ENCODE measurements at places on chromosomes 1 and 21.

- DNase-seq: no peak
Observed at GRCh38 chr1:191643060-191643459, 515.2 kb upstream of the RGS18 start.

GRCh38 chr1:2303016-2303775 lies 75.1 kb downstream of the SKI start:
- no peak for DNase-seq

DNA sequence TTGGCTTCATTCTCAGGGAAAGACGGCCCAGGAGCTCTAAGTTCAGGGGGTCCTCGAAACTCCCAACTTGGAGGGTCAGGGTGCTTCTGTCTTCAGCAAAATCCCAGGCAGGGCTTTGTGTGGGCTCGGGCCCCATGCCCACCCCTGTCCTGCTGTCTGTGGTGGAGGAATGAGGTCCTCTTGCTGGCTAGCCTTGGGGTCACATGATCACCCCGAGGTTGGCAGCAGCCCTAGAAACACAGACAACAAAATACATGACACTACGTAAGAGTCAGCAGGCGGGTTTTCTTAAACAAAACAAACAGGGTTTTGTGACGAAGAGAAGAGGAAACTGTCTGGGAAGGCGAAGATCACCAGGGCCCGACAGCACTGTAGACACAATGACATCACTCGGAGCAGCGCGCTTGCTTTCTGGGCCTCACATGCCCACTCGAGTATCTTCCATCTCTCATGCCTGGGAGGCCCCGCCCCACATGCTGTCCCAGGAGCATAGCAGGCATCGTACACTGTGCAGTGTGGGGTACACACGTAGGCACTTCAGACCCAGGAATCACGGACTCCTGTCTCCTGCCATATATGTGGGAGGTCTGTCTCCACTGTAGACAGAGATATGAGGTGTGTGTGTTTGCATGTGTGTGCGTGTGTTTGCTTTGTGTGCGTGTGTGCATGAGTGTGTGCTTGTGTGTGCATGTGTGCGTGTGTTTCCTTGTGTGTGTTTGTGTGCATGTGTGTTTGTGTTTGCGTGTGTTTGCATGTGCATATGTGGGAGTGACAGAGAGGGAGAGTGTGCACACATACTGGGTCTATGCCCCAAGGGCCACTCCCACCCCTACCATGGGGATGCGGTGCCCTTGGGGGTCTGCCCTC lies 94.7 kb downstream of the SIK1 start:
- DNase-seq: no peak

- no peak for DNase-seq
Observed at GRCh38 chr1:5408401-5408800, 583.8 kb downstream of the NPHP4 start.

DNA sequence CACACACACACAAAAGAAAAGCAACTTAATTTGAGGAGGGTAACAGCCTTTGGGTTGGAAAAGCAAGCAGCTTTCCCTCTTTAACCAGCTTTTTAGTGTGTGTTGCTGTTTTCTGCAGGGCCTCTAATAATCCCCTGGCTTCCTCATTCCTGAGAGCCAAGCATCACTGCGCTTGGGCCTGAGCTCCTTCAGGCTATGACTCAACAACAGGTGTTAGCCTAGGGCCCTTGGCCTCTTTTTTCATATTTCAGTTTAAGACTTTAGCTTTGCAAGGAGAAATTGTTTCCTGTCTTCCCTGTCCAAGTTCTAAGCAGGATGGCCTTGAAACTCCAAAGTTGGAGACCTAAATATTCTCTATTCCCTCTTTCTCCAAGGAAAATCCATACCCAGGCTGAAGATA lies 26.2 kb upstream of the SNX27 start:
- DNase-seq: no peak

DNA sequence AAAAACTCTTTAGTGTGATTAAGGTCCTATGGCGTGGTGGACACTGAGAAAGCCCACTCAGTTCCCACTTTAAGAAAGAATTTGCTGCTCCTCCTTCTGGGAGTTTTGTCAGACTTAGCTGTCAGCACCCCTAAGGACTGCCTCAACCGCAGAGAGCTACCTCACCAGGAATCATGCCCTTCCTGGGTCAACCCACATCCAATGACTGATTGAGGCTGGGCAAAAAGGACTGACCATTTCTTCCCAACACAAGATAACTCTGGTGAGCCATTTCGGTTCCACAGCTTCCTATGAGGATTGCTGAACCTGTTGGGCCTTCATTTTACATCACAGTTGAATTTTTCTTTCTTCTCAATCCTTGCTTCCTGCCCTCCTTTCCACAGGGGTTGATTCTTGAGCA lies 197.9 kb downstream of the NCAM2 start:
- DNase-seq: no peak

- DNase-seq: no peak
Observed at GRCh38 chr1:200527670-200528069, 92.9 kb downstream of the KIF14 start.

GRCh38 chr1:87197156-87197555 lies 131.5 kb upstream of the LMO4 start:
- no peak for DNase-seq

GRCh38 chr1:70072231-70072751 lies 133.1 kb downstream of the LRRC40 start:
- DNase-seq: no peak

- DNase-seq: no peak
Observed at GRCh38 chr1:241926141-241926540, 31.4 kb upstream of the BECN2 start.

GRCh38 chr21:31733551-31734149 lies 1.7 kb upstream of the SCAF4 start:
- DNase-seq: no peak

GRCh38 chr1:11061652-11062365 lies 2.0 kb upstream of the SRM start:
- DNase-seq: no peak

- DNase-seq: no peak
Observed at GRCh38 chr1:212600071-212600915, 8.3 kb upstream of the ATF3 start.

- DNase-seq: peak; percentile 23
Observed at GRCh38 chr1:151282883-151283725, 1.0 kb downstream of the ZNF687 start.

- no peak for DNase-seq
Observed at GRCh38 chr1:237884237-237884636, 6.5 kb downstream of the ZP4 start.

DNA sequence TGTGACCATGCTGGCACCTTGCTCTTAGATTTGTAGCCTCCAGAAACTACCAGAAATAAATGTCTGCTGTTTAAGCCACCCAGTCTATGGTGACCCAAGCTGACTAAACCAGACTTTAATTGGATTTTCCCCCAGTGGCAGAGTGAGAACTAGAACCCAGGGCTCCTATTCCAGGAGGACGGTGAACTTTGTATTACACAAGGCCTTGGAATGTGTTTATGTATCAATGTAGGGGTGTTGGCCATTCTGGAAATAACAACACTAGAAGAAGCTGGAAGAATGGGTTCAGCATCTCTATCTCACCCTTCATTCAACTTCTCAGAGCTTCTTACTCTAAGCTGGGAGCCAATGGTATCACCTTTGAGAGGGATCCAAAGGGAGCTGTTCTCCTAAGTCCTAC lies 37.0 kb downstream of the ARHGEF11 start:
- DNase-seq: no peak

- no peak for DNase-seq
Observed at GRCh38 chr1:37797750-37798345, 4.2 kb downstream of the MANEAL start.

DNA sequence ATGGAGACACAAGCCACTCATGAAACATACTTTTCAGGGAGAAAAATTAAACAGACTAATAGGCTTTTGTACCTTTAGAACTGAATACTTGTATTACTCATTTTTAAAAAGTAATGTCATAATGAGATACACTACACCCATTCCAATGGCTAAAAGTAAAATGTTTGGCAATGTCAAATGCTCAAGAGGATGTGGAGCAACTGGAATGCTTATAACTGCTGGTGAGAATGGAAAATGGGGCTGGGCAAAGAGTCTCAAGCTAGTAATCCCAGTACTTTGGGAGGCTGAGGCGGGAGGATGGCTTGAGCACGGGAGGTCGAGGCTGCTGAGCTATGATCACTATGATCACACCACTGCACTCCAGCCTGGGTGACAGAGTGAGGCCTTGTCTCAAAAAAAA lies 86.3 kb downstream of the NKAIN1 start:
- no peak for DNase-seq

GRCh38 chr1:56825436-56825835 lies 6.2 kb upstream of the FYB2 start:
- DNase-seq: no peak

- no peak for DNase-seq
Observed at GRCh38 chr1:55781944-55782482, 566.8 kb upstream of the USP24 start.

DNA sequence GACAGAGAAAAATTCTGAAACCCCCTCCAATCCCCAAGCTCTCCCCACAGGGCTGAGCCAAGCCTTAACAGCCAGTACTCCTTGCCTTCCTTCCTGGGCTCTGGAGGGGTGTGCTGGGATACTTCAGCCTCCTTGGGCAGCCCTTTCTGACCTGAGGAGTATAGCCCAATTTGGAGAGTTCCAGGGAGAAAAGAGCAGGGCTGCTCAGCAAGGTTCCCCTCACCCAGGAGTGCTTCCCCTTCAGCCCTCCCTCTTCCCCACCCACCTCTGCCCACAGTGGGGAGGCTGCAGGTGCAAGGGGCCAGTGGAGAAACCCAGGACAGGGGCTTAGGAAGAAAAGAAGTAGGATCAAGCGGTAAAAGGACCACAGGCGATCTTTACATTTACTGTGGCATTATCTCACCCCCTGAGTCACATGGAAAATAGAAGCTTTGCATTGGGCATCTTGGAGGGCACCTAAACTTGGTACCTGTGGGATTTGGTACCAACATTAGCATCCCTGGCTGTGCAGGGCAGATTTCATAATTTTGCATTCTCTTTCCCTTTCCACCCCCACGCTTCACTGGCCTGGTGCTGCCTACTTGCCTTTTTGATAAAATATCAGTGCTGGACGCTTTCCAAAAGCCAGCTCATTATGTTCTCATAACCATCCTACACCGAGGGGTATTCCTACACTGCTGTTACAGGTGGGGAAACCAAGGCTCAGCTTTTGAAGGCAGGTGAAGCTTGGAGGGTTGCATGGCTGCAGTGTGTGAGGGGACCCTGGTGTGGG lies 2.8 kb upstream of the ADORA1 start:
- DNase-seq: no peak

DNA sequence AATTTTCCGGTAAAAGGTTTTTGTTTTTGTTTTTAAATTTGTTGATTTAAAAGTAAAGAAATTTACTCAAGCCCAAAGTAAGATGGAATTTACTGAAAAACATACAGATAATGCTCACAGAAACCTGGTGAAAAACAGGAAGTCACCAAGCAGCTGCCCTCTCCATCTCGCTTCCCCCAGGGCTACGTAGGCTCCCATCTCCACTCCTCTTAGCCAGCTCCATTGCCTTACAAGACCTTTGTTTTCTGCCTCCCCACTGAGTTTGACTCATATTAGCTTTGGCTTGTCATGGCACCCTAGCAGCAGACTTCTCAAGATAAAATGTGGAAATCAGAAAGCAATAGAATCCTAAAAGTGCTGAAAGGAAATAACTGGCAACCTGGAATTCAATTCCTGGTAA lies 57.9 kb downstream of the PHTF1 start:
- DNase-seq: no peak

DNA sequence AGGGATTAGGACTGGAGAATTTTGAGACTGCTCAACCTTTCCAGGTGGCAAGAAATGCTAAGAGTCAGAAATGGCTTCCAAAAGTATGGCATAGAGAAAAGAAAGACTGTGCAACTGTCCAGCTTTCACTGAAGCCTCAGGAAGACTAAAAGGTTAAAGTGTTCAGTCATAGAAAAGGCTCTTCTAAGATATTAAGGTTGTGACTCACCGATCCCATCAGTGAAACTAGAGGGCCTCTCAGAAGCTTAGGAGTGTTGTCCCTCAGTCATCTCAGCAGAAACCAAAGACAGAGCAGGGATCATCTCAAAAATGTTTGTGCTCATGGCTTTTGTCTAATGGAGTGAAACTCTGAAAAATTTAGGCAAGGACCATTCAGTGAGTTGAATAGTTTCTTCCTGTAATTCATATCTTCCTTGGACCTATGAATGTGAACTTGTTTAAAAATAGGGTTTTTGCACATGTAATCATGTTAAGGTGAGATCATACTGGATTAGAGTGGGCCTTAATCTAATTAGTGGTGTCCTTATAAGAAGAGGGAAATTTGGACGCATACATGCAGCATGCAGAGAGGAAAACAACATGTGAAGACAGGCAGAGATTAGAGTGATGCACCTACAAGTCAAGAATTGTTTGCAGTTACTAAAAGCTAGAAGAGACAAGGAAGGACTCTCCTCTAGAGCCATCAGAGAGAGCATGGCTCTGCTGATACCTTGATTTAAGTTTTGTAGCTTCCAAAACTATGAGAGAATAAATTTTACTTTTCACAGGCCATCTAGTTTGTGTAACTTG lies 71.3 kb downstream of the RPE65 start:
- no peak for DNase-seq

- DNase-seq: no peak
Observed at GRCh38 chr21:34956416-34957316, 92.4 kb downstream of the RUNX1 start.

- no peak for DNase-seq
Observed at GRCh38 chr1:95364546-95364945, 130.5 kb downstream of the RWDD3 start.

- no peak for DNase-seq
Observed at GRCh38 chr1:25989440-25990234, 8.2 kb downstream of the PAFAH2 start.

DNA sequence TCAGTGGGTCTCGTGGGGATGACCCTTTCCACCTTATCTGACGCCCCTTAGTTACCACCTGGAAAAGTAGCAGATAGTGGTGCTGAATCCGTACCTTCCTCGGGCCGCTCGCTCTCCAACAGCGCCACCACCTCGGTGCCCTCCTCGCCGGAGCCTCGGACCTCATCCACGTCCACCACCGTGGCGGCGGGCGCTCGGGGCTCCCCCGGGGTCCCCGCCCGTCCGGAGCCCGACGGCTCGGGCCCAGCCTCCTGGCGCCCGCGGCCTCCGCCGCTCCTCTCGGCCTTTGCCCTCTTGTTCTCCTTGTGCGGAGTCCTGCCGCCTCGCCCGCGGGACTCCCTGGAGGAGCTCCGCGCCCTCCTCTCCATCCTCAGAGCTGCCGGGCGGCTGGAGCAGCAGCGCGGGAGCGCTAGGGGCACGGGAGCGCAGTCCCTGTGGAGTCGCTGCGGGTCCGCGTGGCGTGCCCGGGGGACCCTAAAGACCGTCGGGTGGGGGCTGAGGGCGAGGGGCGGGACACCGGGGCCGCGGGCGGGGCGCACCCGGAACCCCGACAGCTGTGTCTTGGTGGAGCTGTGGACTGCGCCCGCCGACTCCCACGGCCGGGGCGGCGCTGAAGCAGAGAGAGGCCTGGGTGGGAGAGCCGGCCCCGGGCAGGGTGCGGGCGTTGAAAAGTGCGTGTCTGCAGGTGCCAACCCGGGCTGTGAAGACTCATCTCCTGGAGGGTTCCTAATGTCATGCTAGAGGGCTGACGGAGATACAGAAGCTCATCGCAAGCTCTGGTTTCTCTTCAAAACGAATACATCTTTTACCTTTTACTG lies at the start of gene NPHS2:
TSS of gene NPHS2 (minus strand) at position 452 of the 818 bp plus-strand sequence. CDS start at position 368, 84 bp downstream.
- peak; percentile 27 for DNase-seq

- DNase-seq: no peak
Observed at GRCh38 chr1:87132284-87132870, 196.3 kb upstream of the LMO4 start.
